NCI-H1105 treated with DMSO at 0.1 percent for 48 hours (cell line): ENCODE measurements at places on chromosomes 5 and 9.

- no peak for DNase-seq
These were observed 814.2 kb upstream of the ZNF608 start for GRCh38 chr5:125560476-125561225.

GRCh38 chr5:64074533-64074932 is 91.1 kb upstream of the RNF180 start:
- DNase-seq: peak; percentile 19

DNA sequence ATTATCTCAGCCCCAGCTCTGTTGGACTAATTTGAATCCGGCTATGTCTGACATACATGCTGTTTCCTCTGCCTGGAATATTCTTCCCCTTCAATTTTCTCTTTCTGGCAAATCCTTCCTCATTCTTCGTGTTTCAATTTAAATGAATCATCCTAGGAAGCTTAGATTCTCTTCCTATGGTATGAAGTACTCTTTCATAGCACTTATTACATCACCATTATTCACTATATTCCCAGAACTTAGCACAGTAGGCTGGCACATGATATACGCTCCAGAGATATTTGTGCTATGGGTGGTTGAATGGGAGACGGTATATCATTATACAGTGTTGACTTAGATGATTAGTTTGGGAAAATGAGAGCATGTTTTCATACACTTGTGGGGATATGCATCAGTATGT is 91.0 kb upstream of the JAK2 start:
- DNase-seq: no peak

GRCh38 chr9:36868586-36869282 is 165.3 kb downstream of the PAX5 start:
- no peak for DNase-seq

DNA sequence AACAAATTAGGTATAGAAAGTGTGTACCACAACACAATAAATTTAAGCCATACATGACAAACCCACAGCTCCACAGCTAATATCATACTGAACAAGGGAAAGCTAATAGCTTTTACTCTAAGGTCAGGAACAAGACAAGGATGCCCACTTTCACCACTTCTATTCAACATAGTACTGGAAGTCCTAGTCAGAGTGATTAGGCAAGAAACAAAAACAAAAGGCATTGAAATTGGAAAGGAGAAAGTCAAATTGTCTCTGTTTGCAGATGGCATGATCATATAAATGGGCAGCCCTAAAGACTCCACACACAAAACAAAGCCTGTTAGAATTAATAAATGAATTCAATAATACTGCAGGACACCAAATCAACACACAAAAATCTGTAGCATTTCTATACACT is 548.8 kb downstream of the CTNND2 start:
- no peak for DNase-seq

GRCh38 chr5:158074992-158075769 is 216.2 kb upstream of the CLINT1 start:
- peak; percentile 33 for DNase-seq

GRCh38 chr5:80654054-80654390 is 430 bp upstream of the MSH3 start:
- peak; percentile 5 for DNase-seq

- no peak for DNase-seq
These were observed 178.8 kb upstream of the NREP start for GRCh38 chr5:111935835-111936234.

DNA sequence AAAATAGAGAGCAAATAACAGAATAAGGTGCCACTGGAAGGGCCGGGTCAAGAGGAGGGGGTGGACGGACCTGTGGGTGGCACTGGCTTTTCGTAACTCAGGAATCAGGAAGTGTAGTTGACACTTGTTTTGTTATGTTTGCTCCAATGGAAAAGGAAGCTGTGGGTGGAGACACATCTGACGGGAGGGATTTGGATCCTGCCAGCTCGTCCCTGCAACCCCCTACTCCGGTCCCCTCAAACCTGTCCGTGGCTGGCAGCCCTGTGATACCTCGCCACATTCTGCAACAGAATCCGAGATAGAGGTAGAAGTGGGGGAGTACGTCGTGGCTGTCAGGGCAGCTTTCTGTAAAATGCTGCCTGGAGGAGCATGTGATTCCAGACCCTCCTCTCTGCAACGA is 104.2 kb upstream of the IER5L start:
- DNase-seq: no peak

DNA sequence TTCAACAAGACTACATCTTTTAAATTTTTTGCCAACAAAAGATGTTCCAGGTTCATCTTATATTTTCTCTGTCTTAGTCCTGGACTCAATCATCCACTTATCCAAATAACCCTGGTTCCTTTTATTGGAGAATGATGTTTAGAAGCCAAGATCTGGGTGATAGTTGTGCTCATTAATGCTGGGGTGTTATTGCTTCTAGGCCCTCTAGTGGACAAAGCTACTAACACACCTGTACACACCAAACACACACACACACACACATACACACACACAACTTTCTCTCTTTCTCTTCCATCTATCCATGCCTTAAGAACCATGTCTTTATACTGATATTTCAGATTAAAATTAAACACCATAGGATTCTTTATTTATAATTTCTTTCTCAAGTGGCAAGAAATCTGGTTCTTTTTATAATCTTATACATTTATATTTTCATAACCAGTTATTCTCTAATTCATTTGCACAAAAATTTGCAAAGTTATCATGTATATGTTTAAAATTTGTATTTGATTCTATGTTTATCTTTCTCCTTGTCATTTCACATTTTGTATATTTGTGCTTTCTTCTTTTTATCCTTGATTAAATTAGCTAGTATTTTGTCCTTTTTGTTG is 179.1 kb upstream of the SMIM23 start:
- no peak for DNase-seq

DNA sequence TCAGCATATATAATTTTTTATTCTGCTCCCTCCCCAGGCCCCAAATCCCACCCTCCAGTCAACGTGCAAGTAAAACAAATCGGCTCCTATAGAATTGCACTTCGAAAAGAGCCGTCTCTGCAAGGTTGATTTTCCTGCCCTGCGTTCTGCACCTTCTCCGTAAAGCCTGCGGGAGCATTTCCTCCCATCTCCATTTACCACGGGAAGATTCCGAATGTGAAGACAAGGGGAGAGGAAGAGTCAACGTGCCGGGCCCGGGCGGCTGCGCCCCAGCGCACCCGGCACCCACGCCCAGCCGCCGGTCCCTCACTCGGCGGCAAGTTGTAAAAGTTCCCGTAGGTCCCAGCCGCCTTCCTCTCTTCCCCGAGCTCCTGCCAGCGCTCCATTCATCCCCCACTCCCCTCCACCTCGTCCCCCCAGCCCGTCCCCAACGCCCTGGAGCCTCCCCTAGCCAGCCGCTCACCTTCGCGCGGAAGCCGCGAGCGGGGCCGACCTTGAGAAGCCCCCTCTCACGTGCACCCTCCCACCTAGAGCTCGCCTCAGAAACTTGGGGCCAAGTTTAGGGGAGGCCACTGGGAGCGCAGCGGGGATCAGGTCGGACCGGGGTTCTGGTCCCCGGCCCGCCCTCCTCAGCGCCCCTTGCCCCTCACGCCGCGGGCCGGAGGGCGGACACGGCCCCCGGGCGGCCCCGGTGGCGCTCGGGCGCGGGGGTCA is 431 bp downstream of the BNC2 start:
- peak; percentile 44 for DNase-seq

- no peak for DNase-seq
These were observed 1468.0 kb downstream of the FOXD4L5 start for GRCh38 chr9:63816751-63817621.

GRCh38 chr9:132001567-132001966 is 78.1 kb downstream of the MED27 start:
- no peak for DNase-seq

GRCh38 chr9:84357275-84357674 is 16.7 kb upstream of the SLC28A3 start:
- no peak for DNase-seq

- no peak for DNase-seq
These were observed 32.1 kb downstream of the VAV2 start for GRCh38 chr9:133959966-133960567.

- no peak for DNase-seq
These were observed 3.5 kb downstream of the PDLIM7 start for GRCh38 chr5:177493795-177494345.

DNA sequence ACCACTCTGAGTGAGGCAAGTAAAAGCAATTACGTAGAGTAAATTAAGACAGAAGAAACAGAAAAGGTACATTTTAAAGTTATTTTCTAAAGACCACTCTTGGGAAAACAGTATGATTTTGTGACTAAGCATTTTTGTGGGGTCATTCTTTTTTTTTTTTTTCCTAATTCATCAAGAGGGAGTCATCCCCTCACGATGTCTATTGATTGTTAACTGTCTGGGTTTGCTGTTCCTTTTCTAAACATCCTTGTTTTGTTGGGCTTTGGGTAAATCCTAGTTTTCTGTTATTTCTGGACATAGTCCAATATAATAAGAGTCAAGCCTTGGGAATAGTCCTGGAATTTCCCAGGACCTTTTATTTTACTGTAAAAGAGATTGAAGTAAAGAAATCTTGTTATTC is 63.8 kb downstream of the ANKRD55 start:
- no peak for DNase-seq

DNA sequence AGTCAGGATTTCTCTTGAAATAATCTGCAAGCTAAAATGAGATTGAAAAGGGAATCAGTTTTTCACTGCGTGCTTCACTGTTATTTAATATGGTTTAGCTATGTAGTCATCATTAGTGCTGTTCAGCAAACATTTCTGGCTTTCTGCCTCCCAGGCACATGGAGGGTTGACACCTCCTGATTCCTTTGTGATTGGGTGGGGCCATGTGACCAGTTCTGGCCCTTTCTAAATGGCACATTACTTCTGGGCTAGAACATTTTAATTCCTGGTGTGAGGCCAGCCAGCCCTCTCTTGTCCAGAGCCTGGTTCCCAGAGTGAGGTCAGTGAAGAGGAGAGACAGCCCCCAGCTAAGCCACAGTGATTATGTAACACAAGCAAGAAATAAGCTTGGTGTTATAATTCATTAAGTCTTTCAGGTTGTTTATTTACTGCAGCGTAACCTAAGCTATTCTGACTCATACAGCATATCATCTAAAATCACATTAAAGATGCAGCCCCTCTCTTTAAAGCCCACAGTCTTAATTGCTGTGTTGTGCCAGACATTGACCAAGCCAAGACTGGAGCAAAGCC is 17.4 kb upstream of the ARSI start:
- DNase-seq: no peak

DNA sequence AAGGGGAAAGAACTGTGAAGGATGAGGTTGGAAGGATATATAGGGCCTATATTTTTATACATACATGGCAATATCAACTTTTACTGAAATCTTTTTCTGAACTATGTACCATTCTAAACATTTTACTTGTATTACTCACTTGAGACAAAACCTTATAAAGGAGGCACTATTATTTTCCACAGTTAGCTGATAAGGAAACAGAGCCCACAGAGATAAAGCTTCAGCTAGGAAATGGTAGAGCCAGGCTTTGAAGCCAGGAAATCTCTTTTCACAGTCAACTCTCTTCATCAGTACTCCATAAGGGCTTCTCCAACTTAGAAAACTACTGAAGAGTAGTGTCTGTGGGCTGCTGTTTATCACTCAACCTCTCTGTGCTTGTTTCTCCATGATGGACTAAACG is 613.7 kb downstream of the PRELID2 start:
- no peak for DNase-seq

DNA sequence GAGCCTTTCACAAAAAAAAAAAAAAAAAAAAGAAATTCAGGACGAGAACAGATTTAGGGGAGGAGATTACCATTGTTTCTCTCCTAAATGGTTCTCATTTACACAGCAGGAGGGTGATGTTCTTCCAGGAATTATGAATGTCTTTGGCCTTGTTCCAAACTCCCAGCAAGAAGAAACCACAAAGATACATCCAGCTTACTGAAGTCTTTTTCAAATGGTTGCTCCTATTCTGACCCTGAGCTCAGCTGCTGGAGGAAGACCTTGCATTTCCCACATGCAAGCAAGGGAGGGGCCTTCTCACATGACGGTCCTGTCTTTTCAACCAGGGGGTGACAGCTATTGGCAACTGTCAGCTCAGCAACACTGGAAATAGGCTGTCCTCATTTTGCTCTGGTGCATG is 203.0 kb upstream of the VLDLR start:
- DNase-seq: peak; percentile 55
